Smooth muscle cell of the brain vasculature (primary cell): ENCODE measurements at places on chromosomes 12 and 14.
A peak's percentile ranks its signal among the peaks of the same experiment; 100 is the strongest.

- DNase-seq, result peak; percentile 7
Measured at GRCh38 chr12:63103494-63104131, 47.4 kb downstream of the AVPR1A start.

GRCh38 chr12:114588061-114588460 is 95.9 kb downstream of the TBX3 start:
- no peak for DNase-seq

- no peak for DNase-seq
Measured at GRCh38 chr12:127546721-127547505, 720.1 kb upstream of the TMEM132C start.

DNA sequence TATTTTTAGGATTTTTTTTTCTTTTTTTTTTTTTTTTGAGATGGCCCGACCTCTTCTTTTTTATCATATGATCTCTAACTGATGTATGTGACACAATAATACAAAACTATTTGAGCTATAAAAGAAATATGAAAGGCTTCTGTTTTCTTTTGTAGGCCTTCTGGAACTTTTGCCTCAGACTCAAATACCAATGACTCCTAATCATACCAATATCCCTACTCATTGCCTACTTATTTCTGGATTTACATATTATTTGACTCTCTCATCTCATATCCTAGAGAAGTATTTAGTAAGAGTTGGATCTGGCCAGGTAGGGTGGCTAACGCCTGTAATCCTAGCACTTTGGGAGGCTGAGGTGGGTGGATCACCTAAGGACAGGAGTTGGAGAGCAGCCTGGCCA is 12.7 kb upstream of the WDR89 start:
- DNase-seq, result no peak

GRCh38 chr14:20578784-20579502 is 8.9 kb downstream of the RNASE11 start:
- DNase-seq, result no peak

DNA sequence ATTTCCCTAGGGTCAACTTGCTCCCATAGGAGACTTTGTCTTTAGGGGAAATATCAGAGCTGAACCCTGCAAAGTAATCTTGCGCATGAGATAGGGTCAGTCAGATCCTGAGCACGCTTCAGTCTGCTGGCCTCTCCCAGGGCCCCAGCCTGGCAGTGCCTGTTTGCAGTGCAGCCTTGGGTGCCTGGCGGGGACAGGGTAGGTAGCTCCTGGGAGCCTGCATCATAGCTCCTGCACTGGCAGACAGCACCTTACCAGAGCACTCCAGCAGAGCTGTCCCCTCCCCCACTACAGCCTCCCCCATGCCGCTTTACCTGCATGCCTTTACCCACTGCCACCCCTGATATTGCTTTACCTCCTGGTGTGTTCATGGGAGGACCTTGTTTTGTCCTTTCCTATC is 237.3 kb downstream of the CCDC59 start:
- no peak for DNase-seq

GRCh38 chr14:21097636-21098075 is 799 bp downstream of the ZNF219 start:
- no peak for DNase-seq

- DNase-seq, result no peak
Measured at GRCh38 chr12:91287753-91288152, 105.1 kb upstream of the DCN start.

GRCh38 chr12:121184425-121184824 is 25.5 kb upstream of the P2RX4 start:
- DNase-seq, result no peak

- DNase-seq, result no peak
Measured at GRCh38 chr14:100159865-100160533, 554 bp upstream of the DEGS2 start.

- no peak for DNase-seq
Measured at GRCh38 chr14:68583548-68584280, 209.2 kb downstream of the ZFP36L1 start.

DNA sequence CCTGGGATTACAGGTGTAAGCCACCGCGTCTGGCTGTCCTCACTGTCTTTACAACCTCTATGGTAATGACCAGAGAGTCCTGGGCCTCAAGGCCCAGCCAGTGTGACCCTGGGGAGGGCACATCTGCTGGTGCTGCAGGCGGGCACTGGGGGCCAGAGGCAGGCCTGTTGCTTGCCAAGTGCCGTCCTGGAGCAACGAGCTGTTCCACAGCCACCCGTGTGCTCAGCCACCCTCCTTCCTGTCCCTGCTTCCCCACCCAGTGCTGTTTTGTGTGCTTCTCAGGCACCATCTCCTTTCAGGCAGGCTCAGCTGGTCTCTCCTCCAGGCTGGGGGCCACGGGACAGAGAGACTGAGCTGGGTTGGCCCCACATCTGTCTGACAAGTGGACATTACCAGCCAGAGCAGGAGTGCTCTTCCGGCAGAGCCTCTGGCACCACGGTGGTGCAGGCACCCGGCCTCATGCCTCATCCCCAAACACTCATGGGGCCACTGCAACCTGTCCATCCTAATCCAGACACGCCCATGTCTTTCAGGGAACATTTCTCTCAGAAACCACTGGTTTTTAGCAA is 9.0 kb downstream of the SLC25A47 start:
- no peak for DNase-seq

GRCh38 chr14:65424531-65424930 is 12.0 kb downstream of the FUT8 start:
- DNase-seq, result no peak

DNA sequence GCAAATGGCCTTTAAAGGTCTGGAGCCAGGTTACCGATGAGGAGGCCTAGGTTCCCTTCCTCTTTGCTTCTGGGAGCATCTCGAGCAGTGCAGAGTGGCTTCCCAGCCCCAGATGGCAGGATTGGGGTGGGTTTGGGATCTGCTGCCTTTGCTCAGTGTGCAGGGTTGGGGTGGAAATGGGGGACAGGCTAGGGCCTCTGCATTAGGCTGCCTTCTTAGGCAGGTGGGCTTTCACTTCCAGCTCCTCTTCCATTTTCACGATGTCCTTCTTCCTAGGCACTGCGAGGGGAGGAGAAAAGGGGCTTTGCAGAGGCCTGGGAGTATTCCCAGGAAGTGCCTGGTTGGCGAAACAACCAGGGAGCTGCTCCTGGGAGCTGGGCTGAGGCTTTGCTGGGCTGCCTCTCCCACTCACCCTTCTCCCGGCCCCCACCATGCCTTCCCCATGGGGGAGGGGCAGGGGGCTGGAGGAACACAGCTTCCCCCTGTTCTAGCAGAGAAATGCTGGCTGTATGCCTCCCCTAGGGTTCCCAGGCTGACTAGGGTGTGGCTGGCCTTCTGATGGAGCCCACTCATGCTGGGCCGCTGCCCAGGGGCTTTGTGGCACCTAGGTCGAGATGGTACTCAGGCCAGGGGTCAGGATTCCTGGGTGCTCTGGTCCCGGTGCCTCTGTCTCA is 2.4 kb downstream of the NR4A1 start:
- DNase-seq, result no peak

GRCh38 chr12:92078167-92079053 is 67.2 kb downstream of the BTG1 start:
- DNase-seq, result peak; percentile 98

DNA sequence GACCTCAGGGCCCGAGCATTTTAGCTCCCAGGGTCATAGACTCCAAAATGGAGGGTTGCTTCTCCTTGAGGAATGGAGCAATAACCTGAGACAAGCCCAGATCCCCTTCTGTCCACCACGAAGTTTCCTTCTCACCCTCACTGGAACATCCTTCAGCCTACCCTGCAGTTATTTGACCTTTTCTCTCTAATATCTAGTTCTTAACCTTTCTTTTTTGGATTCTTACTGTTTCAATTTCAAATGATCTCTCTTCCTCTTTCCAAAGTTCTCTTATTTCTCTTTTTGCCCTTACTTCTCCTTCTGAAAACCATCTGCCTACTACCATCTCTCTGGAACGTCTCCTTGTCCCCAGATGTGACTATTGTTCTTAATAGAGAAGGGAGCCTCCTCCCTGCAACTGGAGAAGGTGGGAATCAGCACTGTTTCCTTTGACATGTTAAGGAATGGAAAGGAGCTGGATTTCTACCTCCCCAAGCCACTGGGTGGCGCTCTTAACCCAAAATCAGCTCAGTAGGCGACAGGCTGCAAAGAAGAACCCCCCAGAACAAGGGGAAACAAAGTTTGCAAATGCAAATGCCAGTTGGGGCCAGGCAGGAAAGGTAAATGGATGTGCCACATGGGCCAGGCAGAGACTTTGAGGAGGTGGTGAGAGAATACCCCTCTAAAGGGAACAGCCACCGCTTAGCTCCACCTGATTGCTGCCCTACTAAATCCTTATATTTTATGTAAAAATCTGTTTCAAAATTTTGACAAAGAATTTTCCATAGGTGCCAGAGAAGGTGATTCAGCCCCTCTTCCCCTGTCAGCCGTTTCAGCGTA is 22.4 kb upstream of the PDE1B start:
- no peak for DNase-seq

DNA sequence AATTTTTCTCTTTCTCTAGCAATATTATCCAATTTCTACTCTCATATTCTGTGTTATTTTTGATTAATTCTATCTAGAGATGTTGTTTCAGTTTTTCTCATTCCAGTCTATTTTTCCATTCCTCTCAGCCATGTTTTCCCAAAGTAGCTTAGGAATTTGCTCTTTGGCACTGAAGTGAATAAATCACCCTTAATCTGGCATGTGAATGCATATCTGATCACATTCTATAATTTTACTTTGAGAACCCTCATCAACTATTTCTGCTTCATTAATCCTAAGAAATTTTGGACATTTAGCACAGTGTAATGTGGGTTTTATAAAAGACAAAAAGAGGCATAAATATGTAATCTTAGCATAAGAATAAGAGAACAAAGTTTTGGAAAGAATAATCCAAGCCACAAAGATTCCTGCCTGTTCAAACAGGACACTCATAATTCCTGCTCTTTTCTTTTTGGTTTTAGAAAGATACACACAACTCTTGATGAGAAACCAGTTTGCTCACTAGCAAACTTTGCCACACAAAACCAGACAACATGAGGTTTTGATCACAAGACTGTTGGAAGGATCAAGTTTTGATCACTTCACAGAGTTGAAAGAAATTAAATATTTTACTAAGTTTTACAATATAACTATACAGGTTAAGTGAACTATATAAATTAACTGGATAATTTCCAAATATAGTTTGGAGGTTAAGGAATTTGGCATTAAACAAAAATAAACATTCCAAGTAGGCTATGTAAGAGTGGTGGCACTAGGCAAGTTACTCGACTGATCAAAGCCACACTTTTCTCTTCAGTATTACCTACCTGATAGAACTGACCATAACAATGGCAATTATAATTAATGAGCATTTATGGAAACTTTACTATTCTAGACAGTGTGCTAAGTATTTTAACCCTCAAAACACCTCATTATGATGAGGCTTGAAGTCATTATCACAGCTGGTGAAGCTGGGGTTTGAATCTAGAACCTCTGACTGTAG is 226.6 kb upstream of the TMTC1 start:
- DNase-seq, result no peak

DNA sequence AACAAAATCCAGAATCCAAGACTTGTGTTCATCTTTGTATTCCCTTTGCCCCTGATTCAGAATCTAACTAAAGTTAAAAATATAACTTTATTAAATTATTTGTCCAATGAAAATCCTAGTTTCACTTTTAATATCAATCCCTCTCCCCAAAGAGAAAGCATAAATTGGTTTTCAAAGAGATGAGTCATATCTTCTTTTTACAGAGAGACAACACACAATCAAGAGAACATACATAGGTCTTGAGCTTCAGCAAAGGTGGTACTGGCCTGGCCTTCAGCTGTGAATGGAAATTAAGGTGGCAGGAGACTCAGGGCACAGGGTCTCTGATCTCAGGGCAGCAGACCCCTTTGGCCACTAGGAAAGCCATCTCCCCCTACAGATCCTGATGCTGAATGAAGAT is 4.3 kb upstream of the ASCL1 start:
- no peak for DNase-seq

GRCh38 chr12:4736091-4736490 is 15.9 kb downstream of the GALNT8 start:
- DNase-seq, result no peak

DNA sequence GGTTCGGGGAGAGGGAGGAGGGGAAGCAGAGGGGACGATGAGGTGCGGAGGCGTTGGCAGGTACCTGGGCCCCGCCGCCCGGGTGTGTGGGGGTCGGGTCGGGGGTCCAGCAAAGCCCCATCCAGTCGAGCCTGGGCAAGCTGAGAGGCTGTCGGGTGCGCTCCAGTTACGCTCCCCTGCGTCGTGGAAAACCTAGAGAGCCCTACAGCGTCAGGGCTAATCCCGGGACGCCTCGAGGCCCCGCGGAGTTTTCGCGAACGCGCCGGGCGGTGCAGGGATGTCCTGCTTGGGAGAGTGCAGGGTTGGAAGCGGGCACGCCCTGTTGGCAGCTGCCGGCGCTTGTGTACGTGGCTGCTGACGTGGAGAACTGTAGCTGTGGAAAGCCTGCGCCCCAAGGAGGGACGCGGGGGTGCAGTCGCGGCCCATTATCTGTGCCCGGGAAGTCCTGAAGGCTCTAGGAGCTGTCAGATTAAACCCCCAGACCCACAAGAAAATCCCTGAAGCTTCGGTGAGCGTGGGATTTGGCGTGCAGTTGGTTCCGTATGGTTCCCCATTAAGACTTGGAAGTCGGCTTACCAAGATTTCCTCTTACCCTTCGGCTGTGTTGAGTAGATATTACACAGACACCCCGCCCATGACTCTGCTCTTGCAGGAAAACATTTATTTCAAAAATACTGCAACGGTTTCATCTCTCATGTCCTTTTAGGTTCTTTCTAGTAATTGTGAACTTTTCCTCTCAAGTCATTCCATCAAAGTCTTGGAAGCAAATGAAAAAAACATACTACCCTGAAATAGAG is 11.3 kb upstream of the SLC38A2 start:
- DNase-seq, result no peak

- DNase-seq, result no peak
Measured at GRCh38 chr12:76236640-76237039, 111.6 kb downstream of the BBS10 start.

GRCh38 chr12:116931665-116932064 is 20.9 kb downstream of the FBXW8 start:
- DNase-seq, result no peak

DNA sequence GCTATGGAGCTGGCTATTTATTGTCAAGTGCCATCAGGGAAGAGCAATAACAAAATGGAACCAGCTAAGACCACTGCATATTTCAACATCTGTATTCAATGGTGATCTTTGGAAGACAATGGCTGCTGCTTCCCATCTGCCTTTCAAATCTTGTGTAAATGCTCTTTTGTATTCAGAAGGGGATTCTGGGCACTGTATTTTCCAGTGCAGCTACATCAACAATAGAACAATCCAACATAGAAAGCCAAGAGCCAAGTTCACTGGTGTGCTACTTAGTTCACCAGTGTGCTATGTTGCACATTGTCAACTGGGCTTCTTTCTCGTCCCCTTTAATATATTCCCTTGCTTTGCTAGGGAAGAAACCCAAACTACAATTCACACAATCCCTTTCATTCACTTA is 128.8 kb upstream of the OR4E1 start:
- DNase-seq, result no peak

DNA sequence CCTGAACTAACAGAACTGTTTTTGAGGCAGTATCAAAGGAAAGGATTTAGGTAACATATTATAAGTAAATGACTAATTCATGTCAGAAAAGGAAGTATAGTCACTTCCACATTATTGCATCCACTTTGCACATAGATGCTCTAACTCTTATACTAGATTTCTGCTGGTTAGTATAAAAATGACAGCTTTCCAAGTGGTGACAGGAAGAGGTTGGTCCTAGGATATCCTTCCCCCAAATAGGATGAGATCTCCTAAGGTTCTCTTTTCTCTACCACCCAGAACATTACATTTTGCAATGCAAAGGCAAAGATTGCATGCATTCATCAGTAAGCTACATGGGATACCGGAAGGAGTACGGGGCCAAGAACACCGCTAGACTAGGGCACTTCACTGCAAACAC is 15.2 kb downstream of the DAD1 start:
- no peak for DNase-seq
